NCI-H510A (cell line): ENCODE measurements at places on chromosomes 7 and 10.

DNA sequence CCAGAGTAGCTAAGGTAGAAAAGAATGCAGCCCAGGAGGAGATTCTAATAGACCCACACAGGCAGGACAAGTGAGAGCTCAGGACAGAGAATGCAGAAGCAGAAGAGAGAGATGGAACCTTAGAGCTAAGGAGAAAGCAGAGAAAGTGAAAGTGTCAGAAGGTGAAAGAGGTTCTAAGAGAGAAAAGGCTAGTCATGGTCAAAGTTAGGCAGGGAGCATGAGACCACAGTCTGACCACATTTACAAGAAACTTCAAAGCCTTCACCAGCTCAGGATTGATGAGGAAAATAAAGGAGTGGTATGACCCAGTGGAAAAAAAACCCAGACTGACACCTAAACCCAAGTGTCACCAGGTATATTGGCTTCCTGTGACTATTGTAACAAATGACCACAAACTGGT, 131.8 kb upstream of the WDR11 start:
- DNase-seq, result no peak

GRCh38 chr7:5634107-5634950, 147.1 kb downstream of the RNF216 start:
- DNase-seq, result peak; percentile 52

GRCh38 chr7:5489991-5490536, 66.4 kb upstream of the TNRC18 start:
- DNase-seq, result no peak

GRCh38 chr10:59950105-59950504, 43.7 kb upstream of the CCDC6 start:
- DNase-seq, result no peak

DNA sequence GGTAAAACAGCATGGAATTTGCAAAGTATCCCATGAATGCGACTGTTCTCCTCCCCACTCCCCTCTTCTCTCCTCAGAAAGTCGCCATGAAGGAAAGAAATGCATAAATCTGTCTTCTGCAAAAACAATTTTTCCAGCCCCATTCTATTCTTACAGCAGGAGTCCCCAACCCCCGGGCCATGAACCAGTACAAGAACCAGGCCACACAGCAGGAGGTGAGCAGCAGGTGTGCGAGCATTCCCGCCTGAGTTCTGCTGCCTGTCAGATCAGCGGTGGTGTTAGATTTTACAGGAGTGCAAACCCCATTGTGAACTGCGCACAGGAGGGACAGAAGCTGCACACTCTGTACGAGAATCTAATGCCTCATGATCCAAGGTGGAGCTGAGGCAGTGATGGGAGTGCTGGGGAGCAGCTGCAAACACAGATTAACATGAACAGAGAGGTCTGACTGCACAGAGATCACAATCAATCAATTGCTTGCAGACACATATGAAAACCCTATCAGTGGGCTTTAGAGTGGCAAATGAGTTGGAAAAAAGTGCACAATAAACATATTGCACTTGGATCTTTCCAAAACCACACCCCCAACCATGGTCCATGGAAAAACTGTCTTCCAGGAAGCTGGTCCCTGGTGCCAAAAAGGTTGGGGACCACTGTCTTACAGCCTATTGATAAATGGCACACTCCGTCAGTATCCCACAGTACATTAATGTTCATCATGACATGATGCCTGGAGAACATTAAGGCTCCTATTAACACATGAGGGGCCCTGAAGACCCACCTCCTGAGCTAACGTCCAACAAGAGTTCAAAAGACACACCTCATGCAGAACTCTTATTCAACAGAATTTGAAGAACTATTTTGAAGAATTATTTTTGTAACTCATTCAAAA, 205.0 kb downstream of the PTPRN2 start:
- no peak for DNase-seq

- DNase-seq, result no peak
These were observed 56.4 kb downstream of the BBS9 start for GRCh38 chr7:33185786-33186185.

GRCh38 chr10:107865691-107866090, 701.2 kb upstream of the SORCS1 start:
- DNase-seq, result no peak

DNA sequence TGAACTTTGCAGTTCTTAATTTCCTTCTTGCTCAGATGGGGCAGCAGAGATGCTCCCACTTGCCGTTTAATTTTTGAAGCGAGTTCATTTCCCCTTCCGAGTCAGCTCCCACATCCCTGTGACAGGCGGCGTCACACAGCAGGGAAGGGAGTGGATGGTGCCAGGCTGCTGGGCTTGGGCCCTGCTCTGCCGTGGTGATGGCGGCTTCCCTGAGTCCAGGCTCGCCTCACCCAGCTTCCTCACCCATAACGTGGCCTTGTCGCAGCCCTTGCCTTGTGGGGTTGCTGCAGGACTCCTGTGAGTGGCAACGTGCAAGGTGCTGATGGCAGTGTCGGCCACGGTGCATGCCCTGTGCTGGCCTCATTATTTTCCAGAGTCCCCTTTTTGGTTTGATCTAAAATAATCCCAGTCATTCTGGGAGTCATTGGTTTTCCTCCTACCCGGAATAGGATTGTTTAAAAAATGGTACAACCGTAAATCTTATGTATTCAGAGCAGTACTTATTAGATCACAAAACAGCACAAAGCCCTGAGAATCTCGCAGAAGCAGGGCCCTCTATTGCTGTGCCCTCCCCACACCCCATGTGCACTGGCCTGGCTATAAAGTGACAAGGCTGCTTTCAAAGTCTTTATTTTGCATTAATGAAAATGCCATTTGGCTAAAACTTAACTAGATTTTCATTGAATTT, 260.1 kb downstream of the WDR37 start:
- no peak for DNase-seq

DNA sequence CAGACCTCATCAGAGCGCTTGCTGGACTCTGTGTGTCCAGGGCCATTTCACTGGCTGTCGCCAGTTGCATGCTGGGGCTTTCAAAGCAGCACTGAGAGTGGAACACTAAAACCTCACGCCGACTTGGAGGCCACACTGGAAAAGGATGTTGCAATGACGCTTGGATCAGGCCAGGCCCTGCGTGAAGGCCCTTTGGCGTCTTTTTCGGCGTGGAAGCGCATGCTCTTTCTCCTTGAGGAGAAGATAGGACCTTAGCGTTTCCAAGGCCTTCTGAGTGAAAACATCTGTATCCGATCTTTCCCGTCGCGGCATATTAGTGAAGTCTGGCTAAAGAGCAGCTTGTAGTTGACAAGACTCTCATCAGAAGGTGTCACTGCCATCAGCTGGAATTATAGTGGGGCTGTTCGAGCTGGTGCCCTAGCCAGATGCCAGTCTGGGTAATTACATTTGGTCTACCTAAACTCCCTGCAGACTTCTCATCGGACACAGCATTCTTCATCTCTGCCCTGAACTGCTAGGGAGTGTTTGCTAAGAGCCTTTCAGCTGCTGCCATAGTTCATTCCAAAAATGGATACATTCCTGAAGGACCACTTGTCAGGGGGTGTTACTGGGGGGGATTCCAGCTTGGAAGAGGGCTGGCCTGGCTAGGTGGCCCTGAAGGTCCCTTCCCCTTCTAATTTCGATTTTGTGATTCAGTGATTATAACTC, 167.7 kb upstream of the TCF7L2 start:
- no peak for DNase-seq

GRCh38 chr7:129168231-129169021, 20.0 kb upstream of the SMO start:
- DNase-seq, result no peak

GRCh38 chr10:75770626-75771081, 339.2 kb downstream of the LRMDA start:
- DNase-seq, result no peak

DNA sequence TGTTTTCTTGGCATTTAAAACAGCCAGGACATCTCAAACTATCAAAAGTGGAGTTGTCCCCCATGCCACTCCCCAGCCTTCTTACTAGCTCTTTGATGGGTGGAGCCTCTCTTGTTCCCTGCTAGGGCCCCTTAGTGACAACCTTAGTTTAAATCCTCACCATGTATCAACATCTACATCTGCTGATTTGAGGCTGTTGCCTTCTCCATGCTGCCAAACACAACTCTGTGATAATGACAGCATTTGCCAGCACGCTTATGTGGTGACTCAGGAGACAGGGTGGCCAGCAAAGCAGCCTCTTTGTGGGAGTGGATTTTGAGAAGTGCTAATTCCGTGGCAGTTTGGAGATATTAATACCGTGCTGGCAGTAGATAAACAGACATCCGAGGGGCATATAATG, 145.4 kb downstream of the LRRC4 start:
- no peak for DNase-seq

DNA sequence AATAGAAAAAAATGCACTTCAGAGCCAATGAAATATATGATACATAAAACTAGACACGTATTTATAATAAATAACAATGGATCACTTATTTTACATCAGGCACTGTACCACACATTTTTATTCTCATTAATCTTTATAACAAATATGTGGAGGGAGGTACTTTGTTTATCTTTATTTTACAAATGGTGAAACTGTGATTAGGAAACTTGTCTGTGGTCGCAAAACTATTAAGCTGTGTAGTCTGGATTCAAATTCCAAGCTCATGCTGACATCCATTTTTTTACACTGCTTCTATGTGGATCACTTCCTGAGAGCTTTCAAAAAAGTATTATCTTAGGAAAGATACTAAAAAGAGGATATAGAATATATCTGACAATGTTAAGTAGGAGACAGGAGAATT, 978.6 kb downstream of the SORCS1 start:
- no peak for DNase-seq

DNA sequence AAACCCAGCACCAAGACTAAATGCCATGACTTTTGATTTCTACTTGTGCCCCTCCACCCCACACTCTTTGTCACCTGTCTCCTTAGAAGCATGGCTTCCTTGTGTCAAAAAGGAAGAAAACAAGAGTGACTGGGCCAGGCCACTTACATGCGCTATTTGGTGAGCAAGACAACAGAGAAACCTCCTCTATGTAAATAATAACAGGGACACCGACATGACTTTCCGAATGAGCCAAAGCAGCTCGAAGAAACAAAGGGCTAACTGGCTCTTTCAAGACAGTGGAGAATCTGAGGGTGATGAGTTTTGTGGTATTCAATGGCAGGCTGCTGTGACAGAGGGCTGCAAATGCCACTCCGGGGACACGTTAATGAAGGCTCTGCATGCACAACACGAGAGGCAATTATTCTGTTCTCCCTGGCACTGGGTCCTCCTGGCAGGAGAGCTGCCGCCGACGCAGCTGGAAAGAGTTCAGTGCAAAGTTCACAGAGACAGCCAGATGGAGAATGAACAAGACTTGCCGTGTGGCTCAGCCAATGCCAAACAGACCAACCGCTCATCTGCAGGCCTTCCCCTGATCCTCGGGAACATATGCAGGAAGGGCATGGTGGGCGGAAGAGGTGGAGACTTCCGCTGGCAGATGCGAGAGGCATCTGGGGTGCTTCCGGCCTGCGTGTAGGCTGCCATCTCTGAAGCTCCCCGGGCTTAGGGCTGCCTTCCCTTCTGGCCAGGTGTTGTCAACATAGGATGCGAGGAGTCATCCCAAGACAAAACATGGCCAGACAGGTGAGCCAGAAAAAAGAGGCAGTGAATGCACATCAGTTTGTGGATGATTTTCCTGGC, 59.1 kb upstream of the SMNDC1 start:
- no peak for DNase-seq

GRCh38 chr7:46776790-46777189, 805.1 kb downstream of the TNS3 start:
- no peak for DNase-seq

DNA sequence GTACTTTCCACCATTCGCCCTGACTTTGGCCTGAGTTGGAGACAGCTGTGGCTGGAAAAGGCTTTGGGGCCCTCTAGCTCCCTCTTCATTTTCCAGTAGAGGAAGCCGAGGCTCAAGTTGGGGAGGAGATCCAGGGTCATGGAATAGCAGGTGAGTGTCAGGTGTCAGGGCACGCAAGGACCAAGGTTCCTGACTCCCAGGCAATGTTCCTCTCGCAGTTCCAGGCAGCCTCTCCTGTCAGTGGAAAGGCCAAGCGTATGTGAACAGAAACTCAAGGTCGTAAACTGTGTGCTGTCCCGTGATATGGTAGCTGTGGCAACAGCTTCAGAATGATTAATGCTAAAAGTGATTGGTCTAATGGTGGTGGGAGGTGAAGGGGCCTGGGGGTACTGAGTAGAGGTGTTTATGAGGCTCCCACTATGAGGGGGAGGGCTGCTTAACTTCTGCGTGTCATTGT, 13.2 kb downstream of the ADAMTS14 start:
- DNase-seq, result peak; percentile 66

DNA sequence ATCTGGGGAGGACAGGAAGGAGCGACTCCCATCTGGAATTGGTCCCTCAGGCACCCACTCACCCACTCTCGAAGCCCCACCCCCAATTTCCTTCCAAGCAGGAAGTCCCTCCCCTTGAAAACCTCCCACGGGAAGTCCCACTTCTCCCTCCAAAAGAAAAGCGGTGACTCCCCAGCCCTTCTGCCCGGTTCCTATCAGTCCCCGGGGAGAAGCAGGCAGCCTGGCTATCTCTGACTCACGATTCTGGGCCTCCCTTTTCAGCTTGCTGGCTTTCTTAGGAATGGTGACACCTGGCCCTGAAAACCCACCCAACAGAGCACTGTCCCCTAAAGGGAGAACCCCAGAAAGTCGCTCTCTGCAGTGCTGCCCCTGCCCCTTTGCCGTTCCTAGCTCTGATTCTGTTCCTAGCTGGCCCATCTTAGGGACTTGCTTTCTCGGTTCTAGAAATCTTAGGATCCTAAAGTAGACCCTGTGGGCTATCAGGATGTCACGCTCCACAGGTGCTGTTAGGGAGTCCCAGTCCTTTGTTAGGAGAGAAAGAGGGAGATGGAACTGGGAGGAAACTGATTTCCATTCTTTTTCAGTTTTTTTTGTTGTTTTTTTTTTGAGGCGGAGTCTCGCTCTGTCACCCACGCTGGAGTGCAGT, 6.0 kb downstream of the TSC22D4 start:
- no peak for DNase-seq

GRCh38 chr10:11533328-11533781, 78.1 kb downstream of the USP6NL start:
- DNase-seq, result no peak

GRCh38 chr7:159218170-159218569, 73.5 kb upstream of the VIPR2 start:
- DNase-seq, result no peak

- DNase-seq, result no peak
These were observed 50.8 kb upstream of the PRSS1 start for GRCh38 chr7:142698429-142698828.

GRCh38 chr7:34090816-34091215, 185.5 kb downstream of the BMPER start:
- DNase-seq, result no peak

DNA sequence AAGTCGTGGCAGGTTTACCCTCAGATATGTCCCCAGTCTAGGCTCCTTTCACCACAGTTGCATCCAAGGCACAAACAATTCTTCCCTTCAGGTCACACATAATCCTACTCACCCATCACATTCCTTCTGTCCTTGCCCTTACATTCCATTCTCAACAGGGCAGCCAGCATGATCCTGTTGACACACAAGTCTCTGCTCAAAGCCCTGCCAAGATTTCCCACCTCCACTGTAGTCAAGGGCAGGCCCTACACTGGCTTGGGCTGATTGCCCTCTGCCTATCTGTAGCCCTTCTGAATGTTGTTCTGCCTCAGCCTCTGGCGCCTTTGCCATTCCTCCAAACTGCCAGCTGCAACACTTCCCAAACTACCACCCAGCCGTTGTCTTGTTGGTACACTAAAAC, 187.9 kb upstream of the AKR1E2 start:
- DNase-seq, result no peak
